Left renal pelvis (tissue), 4 donors: ENCODE measurements at places on chromosomes 6 and 20.

DNA sequence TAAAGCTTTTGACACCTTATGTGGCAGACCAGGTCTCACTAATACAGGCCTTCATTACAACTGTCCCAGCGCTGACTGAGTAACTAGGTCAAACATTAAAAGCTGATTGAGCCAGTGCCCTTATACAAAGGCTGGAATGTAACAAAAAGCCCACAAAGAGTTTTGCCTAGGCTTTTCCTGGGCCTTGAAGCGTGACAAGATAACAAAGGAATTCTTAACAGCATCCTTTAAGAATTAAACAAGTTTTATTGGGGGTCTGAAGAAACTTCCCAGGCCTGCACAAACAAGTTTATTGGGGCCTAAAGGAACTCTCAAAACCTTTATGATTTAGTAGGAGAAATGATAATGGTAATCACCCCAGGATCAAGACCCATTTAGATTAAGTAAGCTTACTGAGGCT is 267.6 kb upstream of the FAM83B start:
- no peak for DNase-seq

- DNase-seq: no peak
Measured at GRCh38 chr6:93365445-93365844, 53.9 kb downstream of the EPHA7 start.

DNA sequence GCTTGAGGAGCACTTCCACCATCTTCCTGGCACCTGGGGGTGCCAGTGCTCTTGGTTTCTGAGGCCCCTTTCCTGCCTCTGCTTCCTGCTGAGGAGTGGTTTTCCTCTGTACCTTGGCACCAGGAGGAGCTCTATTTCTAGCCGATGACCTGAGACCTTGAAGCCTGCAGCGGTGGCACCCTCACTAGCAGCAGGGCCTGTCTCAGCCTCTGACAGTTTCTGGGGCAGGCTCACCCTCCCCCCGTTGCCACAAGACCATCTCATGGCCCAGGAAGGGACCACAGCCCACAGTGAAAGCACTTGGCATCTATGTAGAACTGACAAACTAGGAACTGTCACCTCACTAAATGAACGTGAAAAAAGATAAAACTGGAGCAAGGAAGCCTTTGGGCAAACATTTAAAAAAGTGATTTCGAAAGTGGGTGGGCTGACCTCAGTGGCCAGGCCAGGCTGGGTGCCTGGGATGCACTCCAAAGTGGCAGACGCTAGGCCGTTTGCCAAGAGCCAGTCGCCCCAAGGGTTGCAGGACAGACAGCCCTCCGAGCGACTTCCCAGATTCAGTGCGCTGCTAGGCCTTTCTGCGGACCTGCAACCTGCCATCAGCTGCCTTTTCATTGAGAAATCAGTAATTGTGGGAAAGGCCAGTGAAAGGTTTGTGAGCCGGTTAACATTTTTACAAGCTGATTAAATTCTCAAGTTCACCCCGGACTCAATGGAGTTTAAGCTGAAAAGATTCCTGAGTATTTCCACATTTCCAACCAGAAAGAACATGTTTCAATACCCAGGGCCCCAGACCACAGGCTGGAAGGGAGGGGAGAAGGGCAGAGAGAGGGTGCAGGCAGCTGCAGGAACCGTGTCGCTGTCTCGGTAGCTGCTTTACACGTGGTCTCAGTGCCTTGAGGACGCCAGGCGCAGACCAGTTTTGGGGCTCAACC is 303.7 kb downstream of the ESR1 start:
- no peak for DNase-seq

GRCh38 chr6:68774843-68775242 is 139.8 kb downstream of the ADGRB3 start:
- no peak for DNase-seq

- peak; percentile 52 for DNase-seq
Measured at GRCh38 chr20:15913391-15914025, 659.7 kb downstream of the KIF16B start.

GRCh38 chr6:4568138-4568537 is 208.1 kb upstream of the CDYL start:
- no peak for DNase-seq
